ENCODE measurements at places on chromosomes 5 and 9.

GRCh38 chr5:71790433-71790832 is 71.4 kb downstream of the CARTPT start:
- DNase-seq: no peak

- DNase-seq: no peak
These were observed 72.4 kb downstream of the NNT start for GRCh38 chr5:43675357-43675756.

- DNase-seq: no peak
These were observed 46.4 kb upstream of the KDM4C start for GRCh38 chr9:6711403-6711802.

DNA sequence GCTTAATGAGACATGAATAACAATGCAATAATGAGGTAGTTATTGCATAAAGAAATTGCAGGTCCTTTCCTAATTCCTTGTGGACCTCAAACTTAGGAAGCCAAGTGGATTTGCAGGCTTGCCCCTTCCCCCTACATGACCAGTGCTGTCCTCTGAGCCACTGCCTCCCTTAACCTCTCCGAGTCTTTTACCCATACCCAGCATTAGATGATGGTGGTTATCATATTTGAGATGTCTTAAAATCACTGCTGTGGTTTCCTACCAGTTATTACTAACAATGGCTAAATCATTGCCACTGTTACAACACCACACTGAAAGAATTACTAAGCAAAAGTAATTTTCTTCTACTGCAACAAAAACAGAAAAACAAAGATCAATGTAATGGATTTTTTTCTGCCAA is 170.8 kb downstream of the EDIL3 start:
- DNase-seq: no peak

GRCh38 chr9:132487351-132487791 is 77.4 kb downstream of the CFAP77 start:
- no peak for DNase-seq
